Stimulated activated CD8-positive, alpha-beta memory T cell treated with anti-CD3 and anti-CD28 coated beads, Interleukin-4, amount 100 ng/mL, for 48 hours (primary cell): ENCODE measurements at places on chromosomes 3 and 15.

- no peak for DNase-seq
These were observed 44.4 kb upstream of the PSMD6 start for GRCh38 chr3:64067506-64068346.

- no peak for DNase-seq
These were observed 200.3 kb upstream of the SUCLG2 start for GRCh38 chr3:67854663-67855062.

DNA sequence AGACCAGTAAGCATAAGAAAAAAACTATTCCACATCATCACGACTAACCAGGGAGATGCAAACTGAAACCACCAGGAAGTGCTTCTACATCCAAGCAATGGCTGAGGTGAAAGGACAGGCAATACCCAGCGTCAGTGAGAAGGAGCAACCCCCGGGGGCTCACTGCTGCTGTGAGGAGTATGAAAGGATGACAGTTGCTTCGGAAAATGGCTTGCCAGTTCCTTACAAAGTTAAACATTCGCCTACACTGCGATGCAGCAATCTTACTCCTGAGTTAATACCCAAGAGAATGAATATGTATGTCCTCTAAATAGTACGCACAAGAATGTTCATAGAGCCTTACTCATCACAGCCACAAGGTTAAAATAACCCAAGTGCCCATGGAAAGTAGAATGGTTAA lies 13.3 kb upstream of the PLXNA1 start:
- DNase-seq, result no peak

DNA sequence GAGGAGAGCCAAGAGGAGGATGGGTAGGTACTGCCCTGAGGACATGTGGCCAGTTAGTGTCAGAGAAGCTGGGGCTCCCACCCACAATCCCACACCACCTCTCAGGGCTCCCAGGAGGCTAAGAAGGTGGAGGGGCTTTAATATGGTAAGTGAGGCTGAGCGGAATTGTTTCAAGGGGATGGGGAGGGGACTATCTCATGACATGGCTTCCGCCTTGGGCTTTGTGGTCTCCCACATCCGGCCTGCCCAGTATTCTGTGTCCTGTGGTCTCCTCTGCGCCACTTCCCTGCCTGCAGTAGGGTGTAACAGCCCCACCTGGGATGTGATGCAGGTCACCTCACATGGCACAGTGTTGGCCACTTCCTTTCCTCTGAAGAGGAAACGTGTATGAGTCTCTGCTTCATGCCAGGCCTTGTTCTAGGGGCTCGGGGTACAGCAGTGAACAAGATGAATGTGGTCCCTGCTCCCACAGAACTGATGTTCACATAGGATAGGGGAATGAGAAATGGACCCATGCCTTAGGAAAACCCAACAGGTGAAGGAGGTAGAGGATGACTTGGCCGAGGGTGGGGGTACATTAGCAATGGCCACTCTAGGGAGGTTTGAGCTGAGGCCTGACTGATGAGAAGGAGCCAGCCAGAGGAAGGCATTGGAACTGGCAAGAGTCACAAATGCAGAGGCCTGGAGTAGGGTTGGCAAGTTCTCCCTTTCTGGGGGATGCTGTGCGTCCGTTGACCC lies 3.2 kb downstream of the NEIL1 start:
- DNase-seq, result peak; percentile 83

DNA sequence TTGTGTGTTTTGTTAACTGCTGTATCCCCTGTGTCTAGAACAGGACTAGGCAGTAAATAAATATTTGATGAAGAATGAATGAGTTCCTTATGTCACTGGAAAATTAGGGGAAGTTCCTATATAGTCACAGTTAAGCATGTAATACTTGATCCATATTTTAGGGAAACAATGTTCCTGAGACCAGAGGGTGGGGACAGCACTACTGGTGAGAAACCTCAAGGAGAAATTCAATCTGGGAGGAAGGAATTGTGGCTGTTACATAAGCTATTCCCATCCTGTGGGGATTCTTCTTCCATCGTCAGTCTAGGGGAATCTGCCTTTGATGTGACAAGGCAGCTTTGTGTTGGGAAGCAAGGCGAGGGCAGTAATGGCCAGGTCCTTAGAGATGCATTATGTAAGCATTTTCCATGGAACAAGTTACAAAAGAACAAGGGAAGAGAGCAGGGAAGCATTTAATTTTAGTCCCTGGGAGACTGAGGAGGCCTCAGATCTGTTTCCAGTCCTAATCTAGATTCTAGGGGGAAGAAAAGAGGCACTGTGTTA lies 219.3 kb upstream of the TTC14 start:
- no peak for DNase-seq

DNA sequence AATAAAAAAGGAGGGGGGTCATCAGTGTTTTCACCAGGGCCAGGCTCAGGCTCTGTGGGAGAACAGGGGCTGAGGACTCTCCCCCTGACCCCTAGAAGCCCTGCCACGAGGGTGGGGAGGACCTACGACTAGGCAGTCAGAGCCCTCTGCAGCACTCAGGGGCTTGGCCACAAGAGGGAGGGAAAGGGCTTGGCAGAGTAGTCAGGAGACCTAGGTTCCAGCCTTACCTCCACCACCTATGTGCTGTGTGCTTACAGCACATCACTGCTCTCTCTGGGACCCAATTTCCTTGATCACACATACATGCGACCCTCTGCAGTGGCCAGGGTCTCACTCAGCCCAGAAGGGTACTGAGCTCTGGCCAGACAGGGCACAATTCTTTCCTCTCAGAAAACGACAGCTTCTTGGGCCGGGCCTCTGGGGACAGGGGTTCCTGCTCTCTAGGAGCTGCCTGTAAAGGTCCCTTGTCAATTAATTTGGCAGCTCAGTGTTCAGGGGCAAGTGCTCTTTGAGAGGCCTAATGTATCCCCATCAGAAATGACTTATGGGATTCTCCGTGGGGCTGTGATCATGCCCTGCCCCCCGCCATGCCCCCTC lies 16.4 kb upstream of the SKIC8 start:
- no peak for DNase-seq

- no peak for DNase-seq
These were observed 79.6 kb downstream of the CPN2 start for GRCh38 chr3:194271460-194272035.

GRCh38 chr3:113548501-113548900 lies 16.1 kb downstream of the SIDT1 start:
- DNase-seq, result no peak

GRCh38 chr3:184126006-184126405 lies 9.2 kb upstream of the EIF2B5 start:
- no peak for DNase-seq

GRCh38 chr15:60399931-60400330 lies 2.1 kb upstream of the ANXA2 start:
- no peak for DNase-seq

DNA sequence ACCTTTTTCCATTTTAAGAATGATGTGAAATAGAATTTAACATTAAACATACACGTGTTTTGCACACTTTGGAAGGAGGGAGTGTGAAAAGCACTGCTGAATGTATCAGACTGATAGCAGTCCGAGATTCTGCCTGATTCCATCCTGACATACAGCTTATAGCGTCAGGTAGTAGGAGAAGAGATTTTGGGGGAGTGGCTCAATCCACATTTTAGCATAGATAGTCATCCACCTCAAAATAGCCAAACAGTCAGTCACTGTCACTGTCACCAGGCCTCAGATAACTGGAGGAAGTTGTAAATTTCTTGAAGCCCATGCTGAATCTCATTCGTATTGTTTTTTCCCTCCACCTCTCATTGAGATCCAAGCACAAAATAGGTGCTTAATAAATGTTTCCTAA lies 35.4 kb upstream of the ARHGEF26 start:
- DNase-seq, result no peak

DNA sequence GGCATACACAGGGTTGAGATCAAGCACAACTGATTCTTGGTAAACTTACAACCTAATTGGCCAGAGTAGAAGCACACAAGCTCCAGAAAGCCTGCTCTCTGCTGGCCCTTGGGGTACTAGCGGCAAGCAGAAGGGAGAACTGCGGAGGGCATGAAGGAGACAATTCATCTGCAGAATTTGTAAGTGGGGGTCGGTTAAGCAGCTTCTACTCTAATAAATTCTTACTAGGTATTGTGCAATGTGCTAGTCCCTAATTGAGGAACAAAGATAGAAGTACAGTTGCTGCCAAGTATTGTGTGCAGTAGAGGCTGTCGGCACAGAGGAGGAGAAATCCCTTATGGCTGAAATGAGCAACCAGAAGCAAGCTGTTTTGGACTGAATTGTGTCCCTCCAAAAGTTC lies 91.2 kb upstream of the VEPH1 start:
- no peak for DNase-seq

DNA sequence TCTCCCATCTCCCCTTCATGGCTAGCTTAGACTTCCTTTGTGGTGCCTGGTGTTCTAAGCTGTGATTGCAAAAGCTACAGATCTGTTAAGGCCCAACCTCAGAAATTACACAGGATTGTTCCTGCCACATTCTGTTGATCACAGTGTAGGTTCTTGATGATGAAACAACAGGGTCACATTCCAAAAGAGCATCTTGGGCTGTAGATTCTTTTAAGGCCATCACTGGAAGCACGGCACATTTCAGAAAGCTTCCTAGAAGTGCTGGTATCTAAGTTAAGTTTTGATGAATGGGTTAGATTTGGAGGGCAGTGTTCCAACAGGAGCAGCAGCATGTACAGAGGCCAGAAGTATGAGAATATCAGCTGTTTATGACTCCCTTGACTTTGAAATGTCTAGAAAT lies 107.5 kb upstream of the SKOR1 start:
- no peak for DNase-seq

DNA sequence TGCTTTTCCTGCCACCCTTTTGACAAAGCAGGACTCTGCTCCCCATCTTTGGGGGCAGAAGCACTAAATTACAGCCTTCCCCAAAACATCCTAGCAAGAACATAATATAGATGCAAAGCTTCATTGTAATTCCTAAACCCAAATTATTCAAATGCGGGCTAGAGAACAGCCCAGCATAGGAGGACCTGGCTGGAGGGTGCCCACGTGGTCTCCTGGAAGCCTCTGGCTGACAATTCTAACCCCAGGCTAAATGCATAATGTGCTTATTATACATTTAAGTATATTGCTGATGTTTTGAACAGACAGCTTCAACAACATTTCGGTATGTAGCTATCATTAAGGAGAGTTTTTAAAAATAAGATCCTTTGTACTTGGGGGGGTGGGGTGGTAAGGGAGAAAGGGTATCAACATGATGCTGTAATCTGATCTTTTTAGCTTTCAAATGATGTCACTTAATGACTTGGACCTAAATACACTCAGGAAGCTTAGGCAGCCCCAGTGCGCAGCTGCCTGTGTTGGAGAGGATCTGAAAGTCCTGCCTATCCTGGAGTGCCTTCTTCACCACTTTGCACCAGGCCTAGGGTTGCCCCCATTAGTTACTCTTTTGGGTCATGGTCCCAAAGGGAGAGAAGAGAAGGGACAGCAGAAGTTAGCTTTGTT lies 57.2 kb upstream of the USP3 start:
- no peak for DNase-seq

- DNase-seq, result peak; percentile 81
These were observed 1.8 kb upstream of the ZMYND10 start for GRCh38 chr3:50347187-50347813.

- no peak for DNase-seq
These were observed 246.8 kb downstream of the NR1D2 start for GRCh38 chr3:24191801-24192403.

DNA sequence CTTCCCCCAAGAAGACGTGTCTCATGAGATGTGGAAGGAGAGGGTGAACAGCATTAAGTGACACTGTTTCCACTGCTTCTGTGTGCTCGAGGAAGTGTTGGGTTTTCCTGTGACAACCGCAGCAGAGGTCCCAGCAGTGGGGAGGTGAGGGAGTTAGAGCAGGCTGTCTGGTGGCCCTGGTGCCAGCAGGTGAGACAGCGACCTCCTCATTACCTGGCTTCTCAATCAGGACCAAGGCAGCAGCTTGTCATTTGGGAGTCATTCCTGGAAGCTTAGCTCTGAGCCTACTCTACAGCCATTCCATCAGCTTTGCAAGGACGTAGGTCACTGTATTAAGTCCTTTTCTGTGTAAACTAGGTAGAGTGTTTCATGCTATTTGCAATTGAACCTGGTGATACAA lies 63.3 kb upstream of the RGMA start:
- peak; percentile 25 for DNase-seq

- DNase-seq, result no peak
These were observed 492.6 kb downstream of the LPP start for GRCh38 chr3:188646592-188646991.

GRCh38 chr3:126955004-126955790 lies 27.7 kb upstream of the PLXNA1 start:
- DNase-seq, result no peak

DNA sequence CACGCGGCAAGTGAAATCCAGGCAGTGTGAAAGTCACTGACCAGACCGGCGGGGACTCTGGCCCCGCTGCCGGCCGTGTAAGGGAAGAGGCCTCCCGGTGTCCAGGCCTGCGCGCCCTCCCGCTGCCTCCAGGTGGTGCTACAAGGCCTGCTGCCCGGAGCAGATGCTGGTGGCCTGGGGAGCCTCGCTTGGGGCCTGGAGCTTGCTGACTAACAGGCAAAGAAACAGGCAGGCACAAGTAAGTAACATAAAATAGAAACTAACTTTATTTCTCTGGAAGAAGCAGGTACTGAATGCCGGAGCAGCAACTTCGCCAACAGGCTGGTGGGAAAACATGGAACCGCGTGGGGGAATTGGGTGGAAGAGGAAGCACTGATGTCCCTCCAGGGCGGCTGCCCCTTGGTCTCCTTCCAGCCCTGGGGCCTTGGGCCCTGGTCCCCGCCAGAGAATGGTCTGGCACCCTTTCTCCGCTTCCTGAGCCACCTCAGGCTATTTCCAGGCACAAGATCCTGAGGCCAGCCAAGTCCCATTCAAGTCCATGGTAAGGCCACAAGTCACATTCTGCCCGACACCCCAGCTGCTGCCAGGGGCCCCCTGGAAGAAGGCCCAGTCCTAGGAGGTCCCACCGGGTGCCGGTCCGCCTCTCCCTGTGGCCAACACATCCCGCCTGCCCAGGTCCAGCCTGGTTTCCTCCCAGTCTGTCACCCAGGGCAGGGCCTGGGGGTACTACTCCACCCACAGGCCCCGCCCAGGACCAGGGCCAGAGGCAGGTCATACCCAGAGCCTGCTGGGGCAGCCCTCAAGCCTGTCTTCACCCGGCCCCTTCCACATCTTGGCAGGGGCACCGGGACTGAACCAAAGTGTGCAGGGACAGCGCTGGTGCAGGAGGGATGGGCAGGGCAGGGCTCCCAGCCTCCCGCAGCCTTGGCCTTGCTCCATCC lies 45.0 kb downstream of the TNK2 start:
- DNase-seq, result peak; percentile 84

DNA sequence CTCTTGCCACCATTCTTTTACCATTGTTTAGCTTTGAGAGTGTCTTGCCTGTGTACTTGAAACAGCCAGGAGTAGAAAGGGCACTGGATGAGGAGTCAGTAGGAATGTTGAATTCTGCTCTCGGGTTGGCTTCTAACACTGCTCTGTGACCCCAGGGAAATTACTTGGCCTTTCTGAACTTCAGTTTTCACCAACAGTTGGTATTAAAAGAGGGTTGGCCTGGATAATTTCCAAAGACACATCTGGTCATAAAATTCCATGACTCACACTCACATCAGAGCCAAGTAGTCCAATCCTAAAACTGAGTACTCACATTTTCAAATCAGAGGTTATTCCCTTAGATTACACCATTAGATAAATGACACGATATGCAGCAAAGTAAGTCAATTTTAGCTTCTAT lies 141.6 kb downstream of the ECT2 start:
- no peak for DNase-seq
